ENCODE measurements at places on chromosomes 2 and 18.

DNA sequence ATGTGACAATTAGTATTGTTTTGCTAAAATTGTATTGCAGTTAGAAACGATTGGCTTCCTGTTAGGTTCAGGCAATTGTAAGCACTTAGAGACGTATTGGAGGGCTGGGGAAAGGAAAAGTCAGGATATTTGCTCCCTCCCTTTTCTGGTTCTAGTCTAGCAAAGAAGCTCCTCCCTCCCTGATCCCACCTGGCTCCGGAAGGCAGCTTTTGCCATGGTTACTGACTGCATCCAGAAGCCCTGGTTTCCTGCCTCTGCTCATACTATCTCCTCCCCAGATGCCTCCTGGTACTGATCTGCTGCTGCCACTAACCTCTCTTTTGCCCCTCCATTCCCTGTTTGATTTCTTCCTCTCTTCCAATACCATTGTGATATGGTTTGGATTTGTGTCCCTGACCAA lies 275.9 kb downstream of the MREG start:
- no peak for DNase-seq

DNA sequence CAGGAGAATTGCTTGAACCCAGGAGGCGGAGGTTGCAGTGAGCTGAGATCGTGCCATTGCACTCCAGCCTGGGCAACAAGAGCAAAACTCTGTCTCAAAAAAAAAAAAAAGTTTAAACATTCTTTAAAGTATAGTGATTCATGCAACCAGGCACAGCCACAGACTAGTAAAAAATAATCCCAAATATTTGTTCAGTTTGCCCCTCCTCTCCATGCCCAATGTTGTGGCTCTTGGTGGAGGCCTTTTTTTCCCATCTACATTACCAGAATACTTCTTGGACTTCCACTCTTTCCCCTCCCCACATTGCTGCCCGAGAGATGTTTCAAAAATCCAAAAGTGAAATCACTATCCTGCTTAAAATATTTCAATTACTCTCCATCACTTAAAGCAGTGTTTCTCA lies 5.1 kb upstream of the MALT1 start:
- no peak for DNase-seq

DNA sequence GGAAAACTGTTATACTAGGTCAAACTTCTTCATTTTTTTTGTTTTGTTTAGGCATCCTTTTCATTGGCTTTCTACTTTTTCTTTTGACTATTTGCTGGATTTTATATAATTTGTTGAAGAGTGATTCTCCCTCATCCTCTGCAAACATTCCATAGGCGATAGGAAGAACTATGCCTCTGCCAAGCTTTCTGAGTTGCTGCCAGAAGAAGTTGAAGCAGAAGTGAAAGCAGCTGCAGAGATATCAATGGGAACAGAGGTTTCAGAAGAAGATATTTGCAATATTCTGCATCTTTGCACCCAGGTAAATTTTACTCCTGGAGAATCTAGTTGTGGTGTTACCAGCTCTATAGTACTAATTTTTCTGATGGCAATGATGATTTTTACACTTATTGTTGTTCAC lies 25.4 kb downstream of the NOP58 start:
- no peak for DNase-seq

DNA sequence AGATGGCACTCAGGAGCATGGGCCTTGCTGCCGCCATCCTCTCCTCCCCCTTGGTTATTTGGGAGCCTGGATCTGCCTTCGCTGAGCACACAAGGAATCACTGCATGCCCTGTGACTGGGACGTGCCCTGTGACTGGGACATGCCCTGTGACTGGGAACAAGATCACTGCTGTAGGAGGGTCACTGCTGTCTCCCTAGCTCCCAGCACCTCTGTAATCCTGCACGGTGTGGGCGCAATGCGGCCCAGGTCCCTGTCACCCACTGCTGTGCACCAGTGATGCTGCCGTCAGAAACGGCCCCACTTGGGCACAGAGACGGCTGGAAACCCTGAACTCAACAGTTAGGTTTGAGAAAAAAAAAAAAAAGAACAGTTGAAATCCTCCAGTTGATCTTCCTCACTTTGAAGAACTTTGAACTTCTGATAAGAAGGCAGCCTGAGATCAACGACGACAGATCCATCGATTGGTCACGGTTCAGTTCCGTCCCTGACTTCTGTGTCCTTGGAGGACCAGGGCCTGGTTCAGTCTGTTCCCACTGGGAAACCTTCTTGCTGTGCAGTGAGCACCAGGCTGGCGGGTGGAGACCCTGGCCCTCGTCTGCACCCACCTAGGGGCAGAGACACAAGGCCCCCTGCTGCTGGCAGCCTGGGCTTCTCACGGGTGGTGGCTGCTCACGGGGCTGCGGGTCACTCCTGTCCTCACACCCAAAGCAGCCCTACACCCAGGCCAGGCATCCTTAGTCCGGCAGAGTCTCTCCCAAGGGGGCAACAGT lies 125.9 kb downstream of the PXDN start:
- no peak for DNase-seq

- no peak for DNase-seq
These were observed 47.8 kb upstream of the MAPRE3 start for GRCh38 chr2:26922405-26923188.

DNA sequence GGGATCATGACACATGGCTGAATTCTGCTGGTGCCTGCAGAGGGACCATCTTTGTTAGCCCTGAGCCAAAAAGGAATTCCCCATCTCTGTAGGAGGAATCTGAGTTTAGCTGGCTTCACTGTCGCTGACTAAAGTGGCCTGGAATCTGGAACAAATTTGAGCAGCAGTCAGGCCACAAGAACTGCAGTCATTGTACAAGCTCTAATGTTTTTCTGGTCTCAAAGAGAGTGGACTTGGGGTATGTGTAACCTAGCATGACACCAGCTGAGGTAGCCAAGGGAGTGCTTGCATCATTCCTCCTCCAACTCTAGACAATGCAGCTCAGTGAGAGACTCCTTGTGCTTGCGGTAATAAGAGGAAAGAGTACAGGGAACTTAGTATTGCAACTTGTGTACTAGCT lies 539.1 kb upstream of the LRRTM4 start:
- no peak for DNase-seq

DNA sequence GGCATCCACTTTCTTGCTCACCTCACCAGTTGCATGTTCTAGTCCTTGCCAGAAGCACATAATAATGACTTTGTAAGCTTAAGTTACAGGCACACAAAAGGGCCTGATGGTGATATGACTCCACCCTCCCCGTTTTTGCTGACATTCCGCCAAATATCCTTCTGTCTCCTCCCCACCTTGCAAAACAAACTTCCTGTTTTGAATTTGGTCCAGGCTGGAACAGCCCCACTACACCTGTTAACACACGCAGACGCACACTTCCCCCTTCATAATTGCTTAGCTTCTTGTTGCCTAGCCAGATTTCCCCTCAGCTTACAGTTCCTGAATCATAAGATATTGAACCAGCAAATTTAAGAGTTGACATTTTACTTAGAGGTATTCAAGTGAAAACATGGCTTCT lies at the start of gene MGAT5:
Gene MGAT5, plus strand, starts transcription at position 269 of the 400 bp plus-strand sequence. CDS start 332 bp downstream, outside the sequence.
- DNase-seq, result peak; percentile 74

- no peak for DNase-seq
These were observed 2.3 kb upstream of the VSNL1 start for GRCh38 chr2:17538022-17538843.

DNA sequence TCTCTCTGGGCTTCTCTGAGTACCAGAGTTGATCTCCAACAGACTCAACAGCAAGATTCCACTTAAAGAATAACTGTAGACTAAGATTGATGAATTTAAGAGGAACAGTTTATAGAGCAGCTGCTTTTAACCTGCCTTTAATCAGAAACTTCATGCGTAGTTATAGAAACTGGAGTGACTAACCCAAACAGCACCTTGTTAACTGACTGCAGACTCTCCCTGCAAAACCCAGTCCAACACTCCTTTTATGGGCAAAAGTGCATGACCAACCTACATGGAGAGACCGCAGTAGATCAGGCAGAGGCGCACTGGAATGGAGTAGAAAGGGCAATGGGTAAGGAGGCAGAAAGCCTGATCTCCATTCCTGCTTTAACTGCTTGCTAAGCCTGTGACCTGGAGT lies 110.6 kb downstream of the NRP2 start:
- no peak for DNase-seq

DNA sequence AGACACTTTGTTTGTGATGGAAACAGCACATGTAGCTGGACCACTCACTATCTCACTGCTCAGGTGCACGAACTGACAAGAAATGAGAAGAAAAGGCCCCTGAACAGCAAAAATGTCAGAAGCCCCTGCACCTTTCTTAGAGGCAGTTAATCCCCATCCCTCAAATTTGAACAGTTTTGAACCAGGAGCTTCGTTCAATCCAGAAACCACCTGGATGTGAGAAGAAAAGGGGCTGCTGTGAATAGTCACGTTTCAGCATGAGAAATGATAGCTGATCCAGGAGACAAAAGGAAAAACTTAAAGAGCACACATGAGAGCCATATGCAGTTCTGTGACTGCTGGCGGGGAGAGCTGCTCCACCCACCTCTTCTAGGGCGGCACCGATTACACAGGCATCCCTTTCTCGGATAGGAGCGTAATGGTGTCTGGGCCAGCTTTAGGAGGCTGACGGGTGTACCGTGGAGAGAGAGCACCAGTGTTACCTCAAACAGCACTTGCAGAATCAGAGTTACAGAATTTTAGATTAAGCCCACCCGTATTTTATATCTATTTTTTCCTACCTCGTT lies 117.0 kb upstream of the EML6 start:
- DNase-seq, result no peak

DNA sequence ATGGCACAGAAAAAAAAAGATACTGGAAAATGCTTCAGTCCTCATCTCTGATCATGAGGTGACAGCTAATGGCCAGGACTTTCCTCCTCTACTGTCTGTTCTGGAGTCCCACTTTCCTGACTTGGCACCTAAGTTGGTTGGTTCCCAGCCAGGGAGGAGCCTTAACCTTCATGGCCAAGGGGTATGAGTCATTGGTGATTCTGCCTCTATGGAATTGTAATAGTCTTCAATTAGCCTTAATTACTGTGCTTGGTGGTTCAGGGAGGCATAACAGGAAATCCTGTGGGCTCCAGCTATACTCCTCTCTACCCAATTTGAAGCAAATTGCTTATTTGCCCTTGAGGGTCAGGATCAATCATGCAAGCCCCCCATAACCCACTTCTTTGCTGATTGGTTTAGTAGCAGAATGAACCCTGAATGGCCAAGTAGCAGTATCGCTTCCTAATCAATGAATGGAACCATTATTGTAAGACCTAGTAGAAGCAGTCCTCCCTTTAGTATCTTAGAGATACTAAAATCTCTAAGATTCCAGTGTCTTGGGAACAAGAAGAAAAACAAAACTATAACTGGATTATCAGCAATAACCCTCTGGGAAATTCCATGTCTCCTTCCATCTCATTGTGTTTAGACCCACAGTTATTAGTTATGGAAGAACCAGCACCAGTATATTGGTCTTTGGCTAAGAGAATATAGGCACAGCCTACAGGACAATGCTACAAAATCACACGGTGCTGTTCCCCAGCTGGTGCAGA lies 109.0 kb downstream of the COL6A3 start:
- no peak for DNase-seq

- no peak for DNase-seq
These were observed 1.0 kb upstream of the HOXD12 start for GRCh38 chr2:176098366-176099158.

DNA sequence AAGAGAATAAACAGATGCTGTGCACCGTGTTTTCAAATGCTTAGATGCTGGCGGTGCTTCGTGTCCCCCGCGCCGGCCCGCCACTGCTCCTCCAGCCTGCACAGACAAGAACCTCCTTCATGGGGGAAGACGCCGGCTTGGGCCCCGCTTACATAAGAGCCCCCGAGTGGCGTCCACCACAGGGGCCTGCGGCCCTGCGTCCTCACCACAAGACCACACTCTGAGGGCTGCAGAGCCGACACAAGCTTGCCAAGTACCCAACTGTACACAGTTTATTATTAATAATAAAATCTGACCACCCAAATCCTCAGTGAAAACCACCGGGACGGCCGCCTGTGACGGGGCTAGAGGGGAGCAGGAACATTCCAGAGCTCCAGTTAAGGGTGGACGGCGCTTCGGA lies 232.2 kb downstream of the HDAC4 start:
- DNase-seq, result no peak

DNA sequence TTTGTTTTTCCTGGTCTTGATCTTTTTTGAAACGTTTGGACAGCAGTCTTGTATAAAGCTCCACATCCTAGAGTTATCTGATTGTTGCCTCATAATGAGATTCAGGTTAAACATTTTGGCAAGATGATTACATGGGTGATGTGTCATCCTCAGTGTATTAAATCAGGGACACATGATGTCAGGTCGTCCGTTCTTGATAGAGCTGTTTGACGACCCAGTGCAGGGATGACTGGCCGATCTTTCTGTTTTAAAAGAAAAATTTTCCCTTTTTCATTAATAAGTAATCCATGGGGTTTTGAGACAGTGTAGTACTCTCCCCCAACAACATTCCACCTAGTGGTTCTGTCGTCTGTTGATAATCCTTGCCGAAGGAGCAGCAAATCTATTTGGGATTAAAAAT lies 44.5 kb upstream of the SERPINB2 start:
- no peak for DNase-seq

DNA sequence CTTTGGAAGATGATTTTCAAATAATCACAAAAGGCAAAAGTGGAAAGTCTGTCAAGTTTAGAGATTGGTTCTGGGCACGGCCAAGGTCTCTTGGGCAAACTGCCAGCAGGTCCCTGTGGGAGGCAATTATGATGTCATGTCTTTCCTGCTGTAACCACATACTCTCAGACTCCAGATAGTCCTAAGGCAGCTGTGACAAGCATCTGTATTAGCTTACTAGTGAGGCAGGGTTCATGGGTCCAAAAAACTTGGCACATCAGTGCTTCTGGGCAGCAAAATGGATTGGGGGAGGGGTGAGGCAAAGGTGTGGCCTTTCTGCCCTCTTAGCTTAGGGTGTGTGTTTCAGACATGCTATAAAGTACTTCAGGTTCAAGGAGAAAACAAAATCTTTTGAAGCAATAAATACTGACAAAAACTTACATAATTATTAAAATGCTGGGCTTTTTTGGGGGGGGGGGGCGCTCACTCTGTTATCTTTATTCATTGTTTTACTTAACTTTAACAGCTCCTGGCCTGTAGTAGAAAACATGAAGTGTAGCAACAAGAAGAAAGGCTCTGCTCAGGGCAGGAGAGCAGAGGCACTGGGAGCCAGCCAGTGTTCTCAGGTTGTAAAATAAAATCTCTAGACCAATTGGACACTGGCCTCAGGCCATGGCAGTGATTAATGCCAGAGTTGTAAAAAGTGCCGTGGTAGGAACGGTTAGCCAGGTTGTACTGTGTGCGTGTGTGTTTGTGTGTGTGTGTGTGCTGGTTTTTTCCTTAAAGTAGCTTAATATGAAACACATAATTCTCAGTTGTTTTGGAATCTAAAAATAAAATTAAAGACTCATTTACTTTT lies 14.3 kb upstream of the TANC1 start:
- DNase-seq, result peak; percentile 15

- no peak for DNase-seq
These were observed 32.4 kb upstream of the VIT start for GRCh38 chr2:36663851-36664695.

Data from NCI-H1436 treated with DMSO at 0.1 percent for 48 hours (cell line).